ENCODE measurements at places on chromosomes 2 and 18.
A peak's percentile ranks its signal among the peaks of the same experiment; 100 is the strongest.

DNA sequence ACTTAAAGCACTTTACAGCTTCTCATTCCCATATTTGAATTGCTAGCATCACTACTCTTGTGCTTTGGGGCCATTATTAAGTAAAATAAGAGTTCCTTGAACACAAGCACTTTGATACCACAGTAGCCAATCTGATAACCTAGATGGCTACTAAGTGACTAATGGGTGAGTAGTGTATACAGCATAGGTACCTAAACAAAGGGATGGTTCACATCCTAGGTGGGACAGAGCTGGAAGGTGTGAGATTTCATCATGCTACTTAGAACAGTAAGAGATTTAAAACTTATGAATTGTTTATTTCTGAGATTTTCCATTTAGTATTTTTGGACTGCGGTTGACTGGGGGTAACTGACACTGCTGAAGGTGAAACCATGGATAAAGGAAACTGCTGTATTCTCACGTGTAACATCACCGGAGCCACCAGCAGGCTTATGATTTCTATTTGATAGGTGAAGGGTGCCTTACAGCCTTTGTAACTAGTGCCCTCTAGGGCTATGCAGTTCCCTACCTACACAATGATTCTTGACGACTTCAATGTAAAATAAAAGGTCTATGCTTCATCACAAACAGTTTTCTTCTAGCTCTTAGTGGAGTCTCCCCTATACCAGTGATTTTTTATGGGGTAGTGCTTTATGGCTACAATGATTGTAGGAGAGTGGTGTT lies 22.1 kb upstream of the CRIM1 start:
- no peak for DNase-seq

DNA sequence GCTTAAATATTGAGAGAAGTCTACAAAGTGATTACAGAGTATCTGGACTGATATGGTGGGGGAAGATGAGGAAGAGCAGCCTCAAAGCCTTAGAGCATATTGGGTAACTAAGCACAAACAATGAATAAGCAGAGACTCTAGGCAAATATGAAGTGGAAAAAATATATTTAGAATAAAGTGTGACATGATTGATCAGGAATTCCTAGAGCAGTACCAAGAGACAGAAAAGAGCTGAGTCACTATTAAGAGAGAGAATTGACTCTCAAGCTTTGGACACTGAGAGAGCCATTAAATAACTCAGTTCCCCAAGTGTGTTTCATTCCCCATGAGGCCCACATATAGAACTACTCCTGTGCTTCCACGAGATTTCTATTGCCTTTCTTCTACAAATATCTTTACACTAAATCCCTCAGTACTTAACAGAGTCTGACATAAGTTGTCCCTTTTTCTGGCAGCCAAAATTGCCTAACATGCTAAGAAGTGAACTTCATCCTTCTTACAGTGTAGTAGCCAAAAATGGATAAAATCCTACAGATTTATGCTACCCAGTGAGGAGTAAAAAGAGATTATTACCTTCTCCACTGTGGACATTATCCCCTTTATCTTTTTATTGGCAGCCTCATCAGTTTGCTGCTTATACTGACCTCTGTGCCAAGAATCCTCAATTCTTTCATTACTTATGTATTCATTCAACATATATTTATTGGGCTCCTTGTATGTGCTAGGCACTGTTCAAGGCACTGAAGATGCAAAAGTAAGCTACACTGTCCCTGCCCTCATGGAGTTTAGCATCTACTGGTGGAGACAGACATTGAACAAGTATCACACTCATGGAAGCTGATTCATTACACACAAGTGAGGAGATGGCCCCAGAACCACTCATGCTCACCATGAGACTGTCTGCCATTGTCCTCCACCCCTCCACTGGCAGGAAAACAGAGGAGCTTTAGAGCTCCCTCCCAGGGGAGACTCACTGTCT lies 45.4 kb downstream of the SLC40A1 start:
- no peak for DNase-seq

DNA sequence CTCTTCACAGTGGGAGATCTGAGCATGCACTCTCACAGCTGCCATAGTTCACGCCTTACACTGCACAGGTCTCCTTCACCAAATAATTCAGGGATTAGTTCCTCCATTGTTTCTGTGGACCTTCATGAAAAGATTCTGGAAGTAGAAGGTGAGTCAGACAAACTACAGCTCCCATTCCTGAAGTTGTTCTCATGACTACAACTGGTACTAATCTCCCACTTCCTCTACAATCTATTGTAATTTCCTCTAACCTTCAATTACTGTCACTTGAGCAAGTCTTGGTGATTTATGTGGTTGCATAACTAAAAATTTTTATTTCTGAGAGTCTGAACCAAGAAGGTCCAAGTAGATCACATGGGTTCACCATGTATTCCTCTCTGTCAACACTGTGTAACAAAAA lies 128.7 kb downstream of the XIRP2 start:
- DNase-seq, result no peak

- DNase-seq, result no peak
Observed at GRCh38 chr2:99348173-99348572, 11.0 kb downstream of the EIF5B start.

GRCh38 chr2:119248751-119249150 lies 25.1 kb downstream of the STEAP3 start:
- DNase-seq, result no peak

GRCh38 chr18:48829443-48830149 lies 121.2 kb downstream of the SMAD7 start:
- DNase-seq, result peak; percentile 61

GRCh38 chr2:232567721-232568120 lies 17.2 kb downstream of the EIF4E2 start:
- no peak for DNase-seq

- DNase-seq, result no peak
Observed at GRCh38 chr2:23376972-23377371, 8.0 kb upstream of the KLHL29 start.

GRCh38 chr2:239534581-239535412 lies 134.0 kb upstream of the HDAC4 start:
- no peak for DNase-seq

- no peak for DNase-seq
Observed at GRCh38 chr2:112821682-112822081, 14.9 kb downstream of the IL1B start.

- no peak for DNase-seq
Observed at GRCh38 chr2:126315828-126316227, 340.1 kb upstream of the GYPC start.

GRCh38 chr2:56182420-56182819 lies 1.4 kb upstream of the CCDC85A start:
- DNase-seq, result no peak

DNA sequence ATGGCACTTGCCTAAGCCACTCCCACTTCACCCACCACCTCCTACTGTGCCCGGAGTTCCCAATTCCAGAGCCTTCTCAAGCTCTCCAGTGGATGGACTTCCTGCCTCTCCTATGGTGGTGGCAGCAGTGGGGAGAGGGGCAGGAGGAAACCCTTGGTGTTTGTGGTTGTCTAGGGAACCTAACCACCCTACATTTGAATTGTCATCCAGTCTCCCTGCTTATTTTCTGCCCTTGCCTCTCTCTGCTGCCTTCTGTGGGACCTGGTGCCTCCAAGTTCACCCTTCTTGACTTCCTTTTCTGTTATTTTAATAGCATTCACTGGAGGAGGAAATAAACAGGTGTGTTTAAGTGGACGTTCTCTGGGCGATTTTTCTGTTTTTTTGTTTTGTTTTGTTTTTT lies 50.0 kb upstream of the HPCAL1 start:
- peak; percentile 35 for DNase-seq

DNA sequence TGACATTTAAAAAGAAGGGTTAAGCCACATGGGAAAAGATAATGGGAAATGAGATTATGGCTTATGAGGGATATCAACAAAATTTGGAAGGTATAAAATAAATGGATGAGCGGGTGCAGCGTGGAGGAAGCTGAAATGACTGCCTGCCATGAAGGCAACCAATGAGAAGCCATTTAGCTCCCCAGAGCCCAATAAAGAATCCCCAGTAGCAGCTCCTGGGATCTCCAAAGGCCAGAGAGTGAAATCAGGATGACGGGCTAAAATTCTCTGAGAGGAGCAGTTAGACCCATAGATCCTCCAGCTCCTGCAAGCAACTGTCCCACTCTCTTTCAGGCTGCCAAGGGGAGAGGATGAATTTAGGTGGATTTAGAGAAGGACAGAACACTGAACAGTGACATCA lies 12.9 kb upstream of the MAPRE3 start:
- no peak for DNase-seq

DNA sequence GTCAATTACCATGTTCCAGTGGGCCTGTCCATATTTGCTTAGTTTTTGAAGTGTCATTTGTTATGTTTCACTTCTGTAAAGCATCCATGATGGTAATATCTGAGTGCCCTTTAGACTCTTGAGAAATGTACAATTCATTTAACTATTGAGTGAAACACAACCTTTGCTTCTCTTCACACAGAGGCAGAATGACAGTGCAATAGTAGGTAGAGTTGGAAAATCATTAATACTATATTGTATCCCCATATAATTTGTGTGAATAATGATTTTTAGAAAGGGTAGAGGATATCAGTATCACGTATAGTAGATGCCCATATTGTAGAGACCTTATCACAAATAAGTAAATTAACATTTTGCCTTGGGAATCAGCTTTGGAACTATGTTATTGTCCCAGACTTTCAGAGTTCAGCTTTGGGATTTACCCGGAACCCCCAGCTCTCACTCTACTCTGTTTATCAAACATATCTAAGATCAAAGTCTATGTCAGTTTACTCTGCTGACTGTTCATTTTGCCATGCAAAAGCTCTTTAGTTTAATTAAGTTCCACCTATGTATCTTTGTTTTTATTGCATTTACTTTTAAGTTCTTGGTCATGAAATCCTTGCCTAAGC lies 172.7 kb upstream of the NOL4 start:
- no peak for DNase-seq

DNA sequence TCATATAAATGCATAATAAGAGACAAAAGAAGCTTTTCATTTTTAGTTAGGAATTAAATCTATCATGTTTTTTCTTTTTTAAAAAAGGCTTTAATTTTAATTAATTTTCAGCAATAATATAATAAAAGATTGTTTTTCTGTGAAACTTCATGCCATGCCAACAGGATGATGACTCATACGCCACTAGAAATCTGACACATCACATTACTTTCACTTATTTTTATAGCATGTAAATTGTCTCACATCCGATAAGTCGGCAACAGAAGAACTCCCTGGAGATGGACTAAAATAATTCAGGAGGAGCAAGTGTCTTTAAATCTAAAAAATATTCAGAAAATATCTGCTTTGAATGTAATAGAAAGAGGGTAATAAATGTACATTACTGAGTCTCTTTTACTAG lies 1024.2 kb upstream of the ACVR2A start:
- DNase-seq, result no peak

- DNase-seq, result no peak
Observed at GRCh38 chr18:75405351-75405750, 22.2 kb downstream of the SMIM21 start.

DNA sequence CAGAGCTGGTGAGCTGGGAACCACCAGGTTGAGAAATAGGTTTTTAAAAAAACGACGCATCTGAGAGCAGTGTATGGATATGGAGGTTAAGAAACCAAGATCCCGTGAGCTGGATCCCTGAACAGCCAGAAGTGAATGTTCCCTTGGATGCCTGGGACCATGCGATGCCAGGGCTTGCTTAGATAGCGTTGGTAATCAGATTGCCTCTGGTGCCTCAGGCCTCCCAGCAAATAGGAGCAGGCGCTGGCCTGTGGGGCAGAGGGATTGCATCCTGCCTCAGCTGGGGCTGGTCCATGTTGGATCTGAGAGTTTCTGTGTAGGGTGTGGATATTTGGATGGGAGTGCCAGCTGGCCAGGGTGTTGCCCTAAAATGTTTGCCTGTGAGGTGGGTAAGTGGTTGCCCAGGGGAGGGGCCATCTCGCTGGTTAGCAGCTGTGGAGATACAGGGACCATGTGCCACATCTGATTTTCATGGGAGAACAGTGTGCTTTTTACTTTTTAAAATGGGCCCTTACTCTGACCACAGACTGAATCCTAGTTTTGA lies 80.8 kb upstream of the MCFD2 start:
- no peak for DNase-seq

GRCh38 chr2:25269233-25269632 lies 72.5 kb downstream of the DNMT3A start:
- no peak for DNase-seq

DNA sequence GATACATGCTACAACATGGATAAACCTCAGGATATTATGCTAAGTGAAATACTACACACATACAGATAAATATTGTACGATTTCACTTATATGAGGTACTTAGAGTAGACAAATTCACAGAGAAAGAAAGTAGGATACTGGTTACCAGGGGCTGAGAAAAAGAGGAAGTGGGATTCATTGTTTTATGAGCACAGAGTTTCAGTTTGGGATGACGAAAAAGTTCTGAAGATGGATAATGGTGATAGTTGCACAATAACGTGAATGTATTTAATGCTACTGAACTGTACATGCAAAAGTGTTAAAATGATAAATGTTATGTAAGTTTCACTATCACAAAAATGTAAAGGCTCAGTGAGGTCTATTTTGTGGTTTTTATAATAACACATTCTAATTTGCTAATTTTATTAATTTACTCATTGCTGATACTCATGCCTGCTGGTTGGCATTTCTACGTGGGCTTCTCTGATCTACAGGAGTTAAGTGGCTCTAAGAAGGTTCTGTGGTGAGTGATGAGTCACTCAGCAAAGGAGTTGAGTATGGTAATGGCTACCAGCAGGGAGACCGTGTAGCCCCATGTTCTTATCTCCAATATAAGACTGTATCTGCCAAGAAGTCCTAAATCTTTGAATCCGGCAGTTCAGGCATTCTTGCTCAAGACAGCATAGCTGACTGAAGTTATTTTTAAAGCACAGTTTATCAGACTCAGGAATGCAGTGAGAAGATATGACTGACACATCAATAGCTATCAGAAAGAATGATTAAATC lies 41.1 kb downstream of the UPP2 start:
- no peak for DNase-seq

DNA sequence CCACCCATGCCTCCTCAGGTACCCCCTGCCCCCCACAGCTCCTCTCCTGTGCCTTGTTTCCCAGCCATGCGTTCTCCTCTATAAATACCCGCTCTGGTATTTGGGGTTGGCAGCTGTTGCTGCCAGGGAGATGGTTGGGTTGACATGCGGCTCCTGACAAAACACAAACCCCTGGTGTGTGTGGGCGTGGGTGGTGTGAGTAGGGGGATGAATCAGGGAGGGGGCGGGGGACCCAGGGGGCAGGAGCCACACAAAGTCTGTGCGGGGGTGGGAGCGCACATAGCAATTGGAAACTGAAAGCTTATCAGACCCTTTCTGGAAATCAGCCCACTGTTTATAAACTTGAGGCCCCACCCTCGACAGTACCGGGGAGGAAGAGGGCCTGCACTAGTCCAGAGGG lies 803 bp upstream of the DES start:
- peak; percentile 87 for DNase-seq

GRCh38 chr2:36731941-36732672 lies 35.6 kb downstream of the VIT start:
- DNase-seq, result no peak

- DNase-seq, result no peak
Observed at GRCh38 chr18:71808616-71809015, 735.5 kb downstream of the CBLN2 start.

DNA sequence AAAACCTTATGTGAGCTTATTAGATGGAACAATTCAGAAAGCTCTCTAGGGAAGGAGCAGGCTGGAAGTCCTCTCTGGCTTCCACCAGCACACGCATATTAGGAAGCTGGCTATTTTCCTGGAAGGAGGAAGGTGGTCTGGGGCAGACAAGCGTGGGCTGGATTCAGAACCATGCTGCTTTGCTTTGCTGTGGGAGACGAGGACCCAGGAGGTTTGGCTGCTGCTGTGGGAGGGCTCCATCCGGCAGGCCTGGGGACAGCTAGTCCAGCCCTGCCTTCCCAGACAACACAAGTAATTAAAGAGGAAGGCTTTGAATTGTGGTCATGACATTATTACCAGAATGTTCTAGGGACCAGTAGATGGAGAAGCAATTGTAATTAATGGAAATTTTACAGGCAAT lies 238.8 kb upstream of the MYT1L start:
- no peak for DNase-seq
